ENCODE measurements at places on chromosomes 1 and 21.

GRCh38 chr1:210250665-210250997 lies 18.0 kb downstream of the SERTAD4 start:
- DNase-seq: no peak

DNA sequence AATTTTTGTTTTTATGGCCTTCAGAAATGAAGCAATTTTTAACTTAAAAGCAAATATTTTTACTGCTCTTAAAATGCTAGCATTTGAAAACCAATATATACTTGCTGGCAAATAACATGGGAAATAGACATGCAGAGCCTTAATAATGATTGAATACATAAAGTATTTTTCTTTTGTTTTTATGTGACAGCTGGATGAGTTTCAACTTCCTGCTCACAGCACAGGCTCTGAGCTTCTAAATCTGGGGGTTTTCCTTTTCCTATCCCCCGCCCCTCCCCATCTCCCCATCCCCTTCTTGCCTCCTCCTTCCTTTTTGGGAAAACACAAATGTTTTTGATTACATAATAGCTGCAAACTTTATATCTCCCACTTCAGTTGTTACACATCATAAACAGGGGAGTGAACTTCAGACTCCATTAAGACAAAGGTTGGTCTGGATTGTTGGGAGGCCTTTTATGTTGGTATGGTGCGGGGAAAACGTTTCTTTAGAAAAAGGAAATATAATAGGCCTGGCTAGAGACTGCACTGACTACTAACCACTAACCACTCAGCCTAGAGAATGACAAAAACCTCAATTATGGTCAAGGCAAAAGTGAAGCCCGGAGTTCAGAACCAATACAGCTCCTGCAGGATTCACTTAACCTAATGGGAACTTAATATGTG lies 116.1 kb upstream of the GORAB start:
- DNase-seq: no peak

- DNase-seq: no peak
Measured at GRCh38 chr1:58986996-58987767, 203.3 kb upstream of the JUN start.

GRCh38 chr21:16979574-16979973 lies 533.3 kb upstream of the CXADR start:
- DNase-seq: no peak

GRCh38 chr1:228017356-228018124 lies 10.7 kb downstream of the WNT3A start:
- DNase-seq: no peak

GRCh38 chr1:115545791-115546733 lies 95.7 kb upstream of the VANGL1 start:
- DNase-seq: no peak
